Thoracic aorta (tissue), 2 donors: ENCODE measurements at places on chromosomes 13 and 19.

DNA sequence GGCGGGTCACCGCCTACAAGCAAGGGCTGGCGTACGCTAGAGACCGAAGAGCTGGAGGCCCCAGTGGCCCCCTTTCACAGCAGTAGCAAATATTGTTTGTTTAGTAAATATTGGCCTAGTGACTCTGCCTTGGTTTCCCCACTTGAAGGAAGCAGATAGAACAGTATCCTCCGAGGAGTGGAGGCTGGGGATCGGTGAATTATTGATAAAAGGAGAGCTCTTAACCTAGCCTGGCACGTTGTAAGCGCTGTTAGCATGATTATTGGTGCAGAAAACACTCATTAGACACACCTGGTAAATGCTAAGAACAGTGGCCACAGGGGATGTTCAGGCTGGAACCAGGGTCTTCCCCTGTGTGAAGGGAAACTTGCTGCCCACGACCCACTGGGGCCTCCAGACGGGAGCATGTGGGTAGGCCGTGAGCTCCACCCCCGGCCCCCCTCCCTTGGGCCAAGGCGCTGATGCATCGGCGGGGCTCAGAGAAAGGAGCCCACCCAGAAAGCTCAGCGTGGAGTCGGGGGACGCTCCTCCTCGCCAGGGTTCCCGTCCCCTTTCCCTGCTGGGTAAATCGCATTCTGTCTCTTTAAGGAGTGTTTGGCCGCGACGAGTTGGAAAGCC is 2.3 kb downstream of the IER2 start:
- DNase-seq, result no peak

- no peak for DNase-seq
These were observed 36.1 kb downstream of the WDFY2 start for GRCh38 chr13:51620165-51620983.

DNA sequence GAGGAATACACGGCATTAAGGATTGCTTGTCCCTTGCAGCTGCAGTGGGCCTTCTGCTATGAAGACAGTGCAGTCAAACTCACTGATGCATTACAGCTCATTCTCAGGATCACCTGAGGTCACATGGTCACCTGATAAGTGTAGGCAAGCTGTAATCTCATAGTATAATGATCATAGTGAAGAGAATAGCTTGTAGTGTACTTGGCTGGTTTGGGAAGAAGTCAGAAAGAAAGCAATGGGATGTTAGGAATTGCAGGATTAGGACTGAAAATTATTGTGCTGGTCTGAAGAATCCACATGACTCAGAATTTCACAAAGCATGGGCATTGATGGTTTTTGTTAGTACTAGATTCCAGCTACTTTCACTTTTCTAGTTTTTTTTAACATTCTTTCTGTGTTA is 76.7 kb downstream of the MBNL2 start:
- DNase-seq, result no peak

DNA sequence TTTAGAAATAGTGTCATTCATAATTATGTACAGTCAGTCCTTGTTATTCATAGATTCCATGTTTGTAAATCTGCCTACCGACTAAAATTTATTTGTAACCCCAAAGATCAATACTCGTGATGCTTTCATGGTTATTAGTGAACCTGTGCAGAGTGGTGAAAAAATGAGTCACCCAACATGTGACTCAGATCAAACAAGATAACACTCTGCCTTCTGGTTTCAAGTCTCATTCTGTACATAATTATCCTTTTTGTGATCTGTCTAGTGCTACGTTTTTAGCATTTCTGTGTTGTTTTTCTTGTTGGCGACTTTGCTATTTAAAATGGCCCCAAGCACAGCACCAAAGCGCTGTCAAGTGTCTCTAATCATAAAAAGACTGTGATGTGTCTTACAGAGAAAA is 274.7 kb downstream of the SUCLA2 start:
- no peak for DNase-seq
